Mesothelial cell of epicardium (in vitro differentiated cells): ENCODE measurements at places on chromosomes 11 and 22. TPM values are rescaled to one million over a fixed set of nuclear protein-coding genes. Genes with fewer than 3 reads are reported as not detected.
A peak's percentile ranks its signal among the peaks of the same experiment; 100 is the strongest.

Gene TRMT2A
- 68.7 to 78.1 TPM (median 76.0 TPM) in 3 replicates for total RNA-seq

Gene PRG3
- total RNA-seq = not detected in 3 replicates

Gene LDHAL6A
- not detected in 3 replicates for total RNA-seq

Gene SCN3B
- 0.14 to 0.35 TPM (median 0.22 TPM) in 3 replicates for total RNA-seq

Gene KIAA1671
- 21.8 to 22.4 TPM (median 22.0 TPM) in 3 replicates for total RNA-seq

DNA sequence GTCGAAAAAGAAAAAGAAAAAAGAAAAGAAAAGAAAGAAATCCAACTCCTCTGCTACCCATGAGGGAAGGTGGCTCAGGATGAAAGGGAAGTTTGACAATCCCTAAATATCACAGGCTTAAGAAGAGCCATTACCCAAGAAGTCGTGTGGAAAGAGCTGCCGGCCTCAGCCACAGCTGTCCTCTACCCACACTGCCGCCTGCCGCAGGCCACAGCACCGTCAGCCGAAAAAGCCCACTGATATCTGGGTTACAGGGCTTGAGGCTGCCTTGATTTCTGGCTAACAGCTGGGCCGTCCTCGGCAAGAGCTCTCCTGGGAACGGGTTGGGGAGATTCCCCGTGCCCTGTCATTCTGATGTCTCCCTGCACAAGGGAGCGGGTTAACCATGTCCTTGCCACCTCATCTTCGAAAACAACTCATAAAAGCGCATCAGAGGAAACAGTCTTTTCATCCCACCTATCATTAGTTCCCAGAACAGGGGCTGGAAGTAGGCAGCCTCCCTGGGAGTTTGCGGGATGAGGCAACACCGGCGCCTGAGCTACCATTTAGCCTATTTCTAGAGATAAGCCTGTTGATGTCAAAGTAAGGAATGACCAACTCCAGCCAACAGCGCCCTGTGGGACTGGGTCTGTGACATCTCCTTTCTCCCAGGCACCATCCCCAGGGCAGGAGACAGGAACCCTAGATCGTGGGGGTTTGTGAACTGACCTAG is 21.8 kb upstream of the SNX32 start:
- no peak for DNase-seq

- no peak for DNase-seq
Observed at GRCh38 chr22:41429232-41429950, 17.2 kb downstream of the TOB2 start.

DNA sequence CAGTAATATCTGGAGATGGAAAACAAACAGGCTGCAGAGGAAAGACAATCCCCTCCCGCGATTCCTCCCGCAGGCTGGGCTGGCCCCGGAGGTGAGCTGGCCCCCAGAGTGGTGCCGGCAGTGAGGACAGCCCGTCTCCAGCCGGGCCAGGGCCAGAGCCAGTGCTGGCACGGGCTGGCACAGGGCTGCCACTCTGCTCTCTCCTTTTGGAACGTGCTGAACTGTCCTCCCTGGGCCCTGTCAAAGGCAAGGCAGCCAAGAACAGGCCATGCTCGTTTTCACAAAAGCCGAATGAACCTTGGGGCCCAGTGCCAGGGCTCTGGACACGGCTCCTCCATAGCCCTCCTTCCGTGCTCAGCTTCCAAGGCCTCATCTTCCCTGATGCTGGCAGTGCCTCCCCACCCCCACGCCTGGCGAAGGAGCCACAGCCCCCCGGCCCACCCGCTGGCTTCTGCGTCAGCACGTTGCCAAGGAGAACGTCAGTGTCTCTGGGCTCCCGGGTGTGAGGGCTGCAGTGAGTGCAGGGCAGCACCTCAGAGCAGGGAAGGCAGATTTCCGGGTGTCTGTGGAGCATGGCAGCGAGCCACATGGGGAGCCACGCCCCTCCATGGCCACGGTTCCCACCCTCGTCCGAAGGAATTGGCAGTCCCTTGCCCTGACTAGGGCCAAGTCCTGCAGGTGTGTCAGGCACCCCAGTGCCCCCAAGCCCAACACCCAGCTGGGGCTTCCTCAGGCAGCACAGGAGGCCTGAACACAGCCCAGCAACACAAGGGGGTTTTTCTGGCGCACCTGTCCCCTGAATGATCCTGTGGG is 28.6 kb downstream of the GNAZ start:
- DNase-seq = no peak

GRCh38 chr11:20042045-20042639 is 118.1 kb downstream of the DBX1 start:
- DNase-seq = no peak

DNA sequence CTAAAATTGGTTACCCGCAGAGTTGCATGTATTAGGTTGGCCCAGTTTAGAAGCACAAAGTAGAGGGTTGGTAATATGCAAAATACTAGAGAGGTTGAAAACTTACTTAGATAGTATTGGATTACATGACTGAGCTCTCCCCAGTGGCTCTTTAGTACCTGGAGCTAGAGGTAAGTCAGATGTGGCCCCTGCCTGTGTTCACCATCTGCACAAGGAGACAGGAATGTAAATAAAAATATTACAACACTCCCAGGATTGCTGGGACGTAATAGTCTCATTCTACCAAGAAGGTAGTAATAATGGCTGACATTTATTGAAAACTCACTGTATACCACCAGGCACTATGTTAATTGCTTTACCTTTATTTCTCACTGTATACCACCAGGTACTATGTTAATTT is 129.6 kb downstream of the SLC17A6 start:
- DNase-seq = no peak

- no peak for DNase-seq
Observed at GRCh38 chr11:45830596-45830995, 16.7 kb upstream of the CRY2 start.

- DNase-seq = no peak
Observed at GRCh38 chr22:17348464-17349103, 20.7 kb upstream of the CECR2 start.

- DNase-seq = peak; percentile 43
Observed at GRCh38 chr11:102733232-102733875, 8.6 kb upstream of the MMP8 start.

GRCh38 chr11:36376888-36377758 is 81.0 kb downstream of the PRR5L start:
- DNase-seq = peak; percentile 31

DNA sequence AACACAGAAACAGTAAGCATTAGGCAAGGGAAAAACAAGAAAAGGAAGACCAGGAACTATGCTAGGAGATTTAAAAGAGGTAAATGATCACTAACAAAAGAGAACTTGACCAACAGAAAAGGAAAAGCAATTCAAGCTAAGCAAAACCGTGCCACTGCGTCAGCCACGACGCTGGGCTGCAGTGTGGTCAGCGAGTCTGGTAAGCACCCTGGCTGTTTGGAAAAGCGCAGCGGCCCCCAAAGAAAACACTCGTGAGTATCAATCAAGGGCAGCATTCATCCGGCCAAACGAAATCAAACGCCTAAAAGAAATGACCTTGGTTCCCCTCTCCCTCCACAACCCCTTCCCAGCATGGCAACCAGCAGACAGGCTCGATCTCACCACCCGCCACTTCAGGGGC is 28.8 kb downstream of the PACSIN2 start:
- no peak for DNase-seq

DNA sequence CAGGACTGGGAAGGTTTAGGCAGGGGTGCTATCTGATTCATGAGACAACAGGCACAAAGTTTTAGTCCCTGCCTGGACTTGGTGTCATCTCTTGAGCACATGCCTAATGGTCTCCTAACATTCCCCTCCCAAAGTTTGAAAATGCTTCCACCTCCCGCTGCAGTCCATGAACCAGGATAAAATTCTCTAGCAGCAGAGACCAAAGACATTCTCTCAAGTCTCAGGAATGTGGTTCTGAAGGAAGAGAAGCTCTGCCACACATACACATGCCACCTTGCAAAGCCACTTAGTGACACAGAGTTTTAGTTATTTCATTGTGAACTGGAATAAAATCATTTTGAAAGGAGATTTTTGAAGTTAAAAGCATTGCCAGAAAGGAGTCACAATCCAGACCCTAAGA is 15.5 kb downstream of the OR51B6 start:
- DNase-seq = no peak
